ENCODE measurements at places on chromosomes 1 and 21. TPM values are rescaled to one million over a fixed set of nuclear protein-coding genes. Genes with fewer than 3 reads are reported as not detected.

The C1orf167 gene
- not detected for total RNA-seq

The PDXK gene
- total RNA-seq, result 175 TPM

The PLA2G2D gene
- total RNA-seq, result not detected

The AGMAT gene
- 2.7 TPM for total RNA-seq

The SHISAL2A gene
- not detected for total RNA-seq

The CIART gene
- total RNA-seq, result 16.6 TPM

The RBP7 gene
- 0.61 TPM for total RNA-seq

The ANKRD35 gene
- total RNA-seq, result 1.2 TPM

The MORC3 gene
- 15.9 TPM for total RNA-seq

The CELA2A gene
- not detected for total RNA-seq

The PRAMEF6 gene
- total RNA-seq, result not detected

The FBXO2 gene
- 40.3 TPM for total RNA-seq

The PPP1R8 gene
- 38.4 TPM for total RNA-seq

The EFCAB7 gene
- 11.2 TPM for total RNA-seq

The GBP3 gene
- total RNA-seq, result 17.7 TPM

The OR2G6 gene
- not detected for total RNA-seq

The PLEKHG5 gene
- total RNA-seq, result 11.3 TPM

The SPRR2A gene
- total RNA-seq, result not detected

The FAM72A gene
- 13.2 TPM for total RNA-seq

The POU3F1 gene
- not detected for total RNA-seq

The HCRTR1 gene
- not detected for total RNA-seq

The ORC1 gene
- 17.6 TPM for total RNA-seq

The CYP4A22 gene
- not detected for total RNA-seq

The CD1B gene
- total RNA-seq, result not detected

The TRIM58 gene
- not detected for total RNA-seq

The MDM4 gene
- total RNA-seq, result 69.2 TPM

The TOMM40L gene
- 6.7 TPM for total RNA-seq

The SV2A gene
- 0.20 TPM for total RNA-seq

The CAPN8 gene
- 94.7 TPM for total RNA-seq

The KIF21B gene
- 3.7 TPM for total RNA-seq

The NAV1 gene
- total RNA-seq, result 44.5 TPM

The TIE1 gene
- total RNA-seq, result not detected

The PROK1 gene
- total RNA-seq, result not detected

The BEND5 gene
- not detected for total RNA-seq

The SLC27A3 gene
- total RNA-seq, result 14.4 TPM

The AQP10 gene
- not detected for total RNA-seq

The GCSAML gene
- total RNA-seq, result not detected

The KRTAP10-12 gene
- not detected for total RNA-seq

The KIF2C gene
- total RNA-seq, result 119 TPM

The OR6K3 gene
- not detected for total RNA-seq
